Activated CD8-positive, alpha-beta T cell treated with anti-CD3 and anti-CD28 coated beads, Interleukin-2, amount 10 ng/mL, durations not matched to agents 7 days and 5 days (primary cell): ENCODE measurements at places on chromosomes 2 and 18. TPM values are rescaled to one million over a fixed set of nuclear protein-coding genes. Genes with fewer than 3 reads are reported as not detected.

- DNase-seq, result no peak
- H3K4me3 ChIP-seq, result no peak overlapping the region
- H3K27me3 ChIP-seq, result peaks cover 3% of the 10 kb centered on the region
- no peaks in the 10 kb centered on the region for H3K36me3 ChIP-seq
- H3K27ac ChIP-seq, result no peak overlapping the region
Observed at GRCh38 chr2:39504790-39505335, 67.8 kb upstream of the MAP4K3 start.

DNA sequence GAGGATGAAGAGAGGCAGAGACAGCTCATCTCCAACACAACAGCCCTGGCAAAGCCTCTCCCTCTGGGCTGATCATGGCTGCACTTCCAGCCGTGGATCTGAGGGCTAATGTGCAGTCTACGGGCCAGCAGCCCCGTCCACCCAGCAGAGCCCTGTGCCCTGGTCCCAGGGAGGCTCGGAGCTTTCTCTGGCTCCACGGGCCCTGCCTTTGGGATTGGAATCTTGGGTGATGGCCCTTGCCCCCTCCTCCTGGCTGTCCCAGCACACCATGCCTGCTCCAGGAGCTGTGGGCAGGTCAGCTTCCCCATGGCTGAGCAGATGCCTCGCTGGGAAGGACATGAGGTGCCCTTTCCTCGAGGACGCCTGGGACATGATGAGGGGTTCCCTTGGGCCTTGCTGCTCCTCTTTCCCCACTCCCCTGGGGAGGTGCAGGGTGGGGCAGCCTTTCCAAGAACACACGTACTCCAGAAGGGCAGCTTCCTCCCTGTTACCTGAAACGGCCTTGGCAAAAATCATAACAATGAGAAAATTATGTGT lies 66.9 kb downstream of the C18orf63 start:
- H3K4me3 ChIP-seq, result no peak overlapping the region
- H3K36me3 ChIP-seq, result peaks cover 3% of the 10 kb centered on the region
- H3K27me3 ChIP-seq, result peaks cover 3% of the 10 kb centered on the region

DNA sequence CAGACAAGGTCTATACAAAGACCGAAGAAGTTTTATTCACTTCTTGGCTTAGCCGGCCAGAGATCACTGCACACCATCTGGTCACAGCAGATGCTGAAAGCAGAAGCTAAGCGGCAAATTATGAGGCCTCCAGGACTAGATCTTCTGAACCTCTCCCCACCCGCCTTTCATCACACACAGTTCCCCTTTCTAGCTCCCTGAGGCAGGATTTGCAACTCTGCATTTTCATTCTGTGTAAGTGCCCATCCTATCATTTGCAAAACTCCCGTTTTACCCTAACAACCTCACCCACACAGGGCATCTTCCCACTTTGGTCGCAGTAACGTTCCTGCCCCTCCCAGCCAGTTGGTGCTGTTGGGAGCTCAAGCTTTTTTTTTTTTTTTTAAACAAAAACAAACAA lies 3.1 kb upstream of the MOB1A start:
- H3K36me3 ChIP-seq, result peaks cover 9% of the 10 kb centered on the region
- DNase-seq, result no peak
- peaks cover 27% of the 10 kb centered on the region for H3K4me1 ChIP-seq
- no peak overlapping the region for H3K27ac ChIP-seq
- H3K27me3 ChIP-seq, result no peaks in the 10 kb centered on the region
- no peak overlapping the region for H3K4me3 ChIP-seq

GRCh38 chr2:128549646-128550260 lies 231.1 kb upstream of the HS6ST1 start:
- no peak overlapping the region for H3K4me3 ChIP-seq
- no peaks in the 10 kb centered on the region for H3K36me3 ChIP-seq

DNA sequence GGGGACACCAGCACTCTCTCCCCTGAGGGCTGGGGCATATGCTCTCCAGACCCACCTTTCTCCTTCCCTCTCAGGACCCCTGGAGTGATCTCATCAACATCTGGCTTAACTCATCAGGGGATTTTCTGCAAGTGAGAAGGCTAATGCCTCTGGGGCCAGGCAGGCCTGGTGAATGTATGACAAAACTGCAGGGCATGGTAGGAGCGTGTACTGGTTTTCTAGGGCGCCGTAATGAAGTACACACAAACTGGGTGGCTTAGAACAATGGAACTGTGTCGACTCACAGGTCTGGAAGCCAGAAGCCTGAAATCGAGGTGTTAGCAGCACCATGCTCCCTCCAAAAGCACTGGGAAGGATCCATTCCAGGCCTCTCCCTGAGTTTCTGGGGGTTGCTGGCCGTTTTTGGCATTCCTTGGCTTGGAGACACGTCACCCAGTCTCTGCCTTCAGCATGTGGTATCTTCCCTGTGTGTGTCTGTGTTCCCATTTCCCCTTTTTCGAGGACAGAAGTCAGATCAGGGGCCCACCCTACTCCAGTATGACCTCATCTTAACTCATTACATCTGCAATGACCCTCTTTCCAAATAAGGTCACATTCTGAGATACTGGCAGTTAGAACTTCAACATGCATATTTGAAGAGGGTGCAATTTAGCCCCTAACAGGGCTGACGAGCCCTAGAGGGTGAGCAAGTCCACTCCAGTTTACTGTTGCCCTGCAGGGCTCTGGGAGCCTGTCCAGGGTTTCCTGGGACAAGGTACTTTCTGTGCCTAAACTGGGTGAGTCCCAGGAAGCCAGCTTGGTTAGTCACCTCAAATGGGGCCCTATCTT lies 45.5 kb upstream of the CAB39 start:
- DNase-seq, result no peak
- no peaks in the 10 kb centered on the region for H3K27me3 ChIP-seq
- H3K4me3 ChIP-seq, result no peak overlapping the region
- H3K27ac ChIP-seq, result peak overlapping the region; percentile 87
- H3K36me3 ChIP-seq, result peaks cover 10% of the 10 kb centered on the region
- H3K4me1 ChIP-seq, result peaks cover 94% of the 10 kb centered on the region

DNA sequence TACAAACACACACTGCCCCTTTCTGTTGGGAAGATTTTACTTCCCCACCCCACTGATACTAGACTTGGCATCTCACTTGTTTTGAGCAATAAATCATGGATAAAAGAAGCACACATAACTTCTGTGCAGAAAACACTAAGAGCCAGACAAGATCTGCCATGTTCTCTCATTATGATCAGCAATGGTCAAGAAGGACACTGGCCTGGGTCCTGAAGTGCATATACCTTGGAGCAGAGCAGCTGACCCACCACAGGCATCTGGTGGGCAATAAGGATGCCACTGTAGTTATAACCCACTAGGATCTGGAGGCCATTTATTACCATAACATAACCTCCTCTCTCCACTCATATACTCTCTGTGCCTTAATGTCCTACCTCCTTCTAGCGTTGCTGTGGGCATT lies 338.3 kb downstream of the NCKAP5 start:
- H3K36me3 ChIP-seq, result no peaks in the 10 kb centered on the region
- no peak for DNase-seq
- no peaks in the 10 kb centered on the region for H3K4me1 ChIP-seq
- H3K4me3 ChIP-seq, result no peak overlapping the region
- no peaks in the 10 kb centered on the region for H3K27me3 ChIP-seq

- no peak overlapping the region for H3K4me3 ChIP-seq
- DNase-seq, result no peak
- H3K36me3 ChIP-seq, result no peaks in the 10 kb centered on the region
- peaks cover 66% of the 10 kb centered on the region for H3K27me3 ChIP-seq
Observed at GRCh38 chr2:44920751-44921150, 20.8 kb upstream of the SIX3 start.

DNA sequence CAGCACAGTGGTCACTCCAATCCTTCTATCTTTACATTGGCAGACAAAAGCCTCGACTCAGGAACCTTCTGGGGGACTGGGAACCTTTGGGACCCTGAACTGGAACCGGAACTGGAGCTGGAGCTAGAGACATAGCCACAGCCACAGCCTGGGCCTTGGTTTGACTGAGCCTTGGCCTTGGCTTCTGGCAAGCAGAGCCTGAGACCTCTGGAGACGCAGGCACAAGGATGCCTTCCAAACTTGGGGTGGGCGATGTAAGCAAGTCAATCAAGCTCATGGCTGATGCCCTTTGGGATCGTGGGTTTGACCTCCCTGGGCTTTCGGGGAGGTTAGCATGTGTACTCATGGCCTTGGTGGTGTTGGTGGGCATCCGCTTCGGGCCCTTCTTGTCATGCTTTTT lies 619.3 kb downstream of the MBD2 start:
- no peaks in the 10 kb centered on the region for H3K4me1 ChIP-seq
- H3K27ac ChIP-seq, result no peak overlapping the region
- no peak for DNase-seq
- no peak overlapping the region for H3K4me3 ChIP-seq

GRCh38 chr2:67888351-67889005 lies 174.3 kb downstream of the C1D start:
- H3K4me1 ChIP-seq, result no peaks in the 10 kb centered on the region
- peaks cover 3% of the 10 kb centered on the region for H3K27me3 ChIP-seq
- DNase-seq, result no peak

DNA sequence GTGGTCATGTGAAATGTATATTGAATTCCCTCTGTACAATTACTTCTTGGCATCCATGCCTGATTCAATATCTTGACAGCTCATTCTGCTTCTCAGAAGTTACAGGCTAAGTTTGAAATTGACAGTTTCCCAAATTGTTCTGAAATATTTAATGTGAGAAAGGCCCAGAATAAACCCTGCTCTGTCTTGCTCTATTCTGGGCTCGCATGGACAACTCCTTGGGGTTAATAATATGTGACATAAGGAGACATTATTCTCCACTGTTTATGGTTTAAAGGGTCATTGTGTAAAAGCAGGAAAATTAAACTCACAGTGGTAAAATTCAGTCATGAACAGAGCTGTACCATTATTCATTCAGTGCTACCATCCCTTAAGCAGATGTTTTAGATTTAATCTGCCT lies 160.7 kb upstream of the CNTNAP5 start:
- H3K27ac ChIP-seq, result no peak overlapping the region
- no peaks in the 10 kb centered on the region for H3K36me3 ChIP-seq
- no peaks in the 10 kb centered on the region for H3K27me3 ChIP-seq
- DNase-seq, result no peak
- no peak overlapping the region for H3K4me3 ChIP-seq

DNA sequence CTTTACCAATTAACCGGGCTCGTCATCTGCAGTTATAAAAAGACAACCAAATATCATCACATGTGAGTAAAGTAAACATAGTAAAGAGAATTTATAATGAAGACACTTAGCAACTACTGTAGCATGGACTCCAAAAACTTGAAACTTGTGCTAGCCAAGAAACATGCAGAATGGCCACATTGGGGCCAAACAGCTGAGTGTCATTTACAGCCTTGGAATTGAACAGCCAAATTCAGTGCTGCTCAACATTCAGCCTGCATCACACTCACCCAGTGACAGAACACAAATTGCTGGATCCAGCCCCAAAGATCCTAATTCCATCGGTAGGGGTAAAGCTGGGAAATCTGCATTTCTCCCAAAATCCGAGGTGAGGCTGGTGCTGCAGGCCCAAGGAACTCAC lies 224.8 kb upstream of the GYPC start:
- H3K4me3 ChIP-seq, result no peak overlapping the region
- H3K27ac ChIP-seq, result no peak overlapping the region
- H3K36me3 ChIP-seq, result no peaks in the 10 kb centered on the region

- peak; percentile 76 for DNase-seq
- no peaks in the 10 kb centered on the region for H3K27me3 ChIP-seq
- peaks cover 6% of the 10 kb centered on the region for H3K36me3 ChIP-seq
- H3K4me1 ChIP-seq, result peaks cover 22% of the 10 kb centered on the region
- H3K27ac ChIP-seq, result peak overlapping the region; percentile 93
Observed at GRCh38 chr2:19868701-19869580, 32.8 kb downstream of the TTC32 start.

DNA sequence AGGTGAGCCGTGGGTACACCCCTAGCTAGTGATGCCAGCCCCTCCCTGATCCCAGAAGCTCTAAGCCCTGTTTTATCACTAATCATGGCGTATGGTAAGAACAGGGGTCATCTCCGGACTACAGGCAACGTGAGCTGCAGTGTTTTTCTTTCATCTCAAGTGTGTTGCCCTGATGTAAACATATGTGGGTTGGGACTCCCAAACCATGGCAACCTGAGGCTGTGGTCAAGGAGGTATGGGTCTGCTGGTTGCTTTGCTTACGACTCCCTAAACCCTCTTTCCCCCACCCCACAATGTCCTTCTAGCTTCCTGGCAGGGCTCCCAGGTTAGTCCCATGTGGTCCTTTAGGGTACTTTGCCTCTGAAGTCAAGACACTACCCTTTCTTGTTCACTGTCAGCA lies 53.6 kb upstream of the AFF3 start:
- no peak for DNase-seq
- H3K27ac ChIP-seq, result no peak overlapping the region
- no peaks in the 10 kb centered on the region for H3K36me3 ChIP-seq

Gene CRYGD
- total RNA-seq, result not detected

Gene FASTKD1
- total RNA-seq, result 52.0 TPM

Gene CLK1
- total RNA-seq, result 122 TPM

Gene NEU2
- not detected for total RNA-seq

Gene EMX1
- total RNA-seq, result not detected

Gene TLX2
- total RNA-seq, result 0.34 TPM
